ENCODE measurements at places on chromosomes 11 and 22.

- no peak for DNase-seq
These were observed 202.8 kb downstream of the MN1 start for GRCh38 chr22:27598792-27599191.

GRCh38 chr11:87809256-87809655, 366.0 kb downstream of the RAB38 start:
- DNase-seq, result no peak

DNA sequence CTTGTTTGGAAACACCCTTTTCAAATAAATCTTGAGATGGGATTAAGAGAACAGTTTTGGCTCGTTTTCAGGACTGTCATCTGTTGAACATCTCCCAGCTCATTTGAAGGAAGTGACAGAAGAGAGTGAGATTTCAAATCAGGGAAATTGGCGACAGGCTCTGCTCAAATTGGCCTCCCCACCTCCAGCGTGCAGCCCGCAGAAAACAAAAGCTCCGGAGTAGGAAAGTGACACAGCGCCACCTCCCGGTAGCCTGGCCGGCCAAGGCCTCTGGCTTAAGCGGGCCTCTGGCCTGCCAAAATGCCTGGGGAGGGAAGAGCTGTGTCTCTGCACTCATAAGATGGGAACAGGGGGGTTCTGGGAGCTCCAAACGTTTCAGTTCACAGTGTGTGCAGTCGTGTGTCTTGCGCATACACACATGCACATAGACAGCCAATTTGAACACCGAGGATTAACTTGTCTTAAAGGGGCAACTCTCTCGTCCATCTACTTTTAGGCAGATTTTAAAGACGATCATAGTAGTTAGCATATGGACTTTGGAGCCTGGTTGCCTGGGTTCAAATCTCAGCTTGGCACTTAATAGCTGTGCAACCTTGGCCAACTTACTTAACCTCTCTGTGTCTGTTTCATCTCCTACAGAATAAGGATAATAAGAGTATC, 132.7 kb upstream of the RCN1 start:
- DNase-seq, result peak; percentile 44

DNA sequence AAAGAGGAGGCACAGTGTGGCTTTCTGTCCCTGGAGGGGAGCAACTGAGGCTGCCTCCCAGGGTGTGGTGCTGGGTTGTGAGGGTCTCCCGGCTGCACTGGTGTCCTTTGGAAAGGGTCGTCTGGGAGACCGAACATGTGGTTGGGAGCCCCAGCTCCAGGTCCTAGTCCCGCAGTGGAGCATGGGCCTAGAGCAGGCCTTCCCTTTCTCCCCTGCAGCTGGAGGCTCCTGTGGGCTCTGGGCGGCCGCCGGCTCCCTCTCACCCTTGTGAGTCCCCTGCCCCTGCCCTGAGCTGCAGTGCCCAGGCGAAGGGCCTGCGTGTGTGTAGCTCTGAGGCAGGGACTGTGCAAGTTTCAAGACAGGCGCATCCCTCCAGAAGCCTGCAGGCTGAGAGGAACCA, 1492.7 kb downstream of the BRD1 start:
- DNase-seq, result no peak

- DNase-seq, result no peak
These were observed 1.9 kb downstream of the EPS8L2 start for GRCh38 chr11:707817-708420.

Data from endothelial cell of umbilical vein (primary cell).